ENCODE measurements at places on chromosomes 1 and 21. TPM values are rescaled to one million over a fixed set of nuclear protein-coding genes. Genes with fewer than 3 reads are reported as not detected.

DNA sequence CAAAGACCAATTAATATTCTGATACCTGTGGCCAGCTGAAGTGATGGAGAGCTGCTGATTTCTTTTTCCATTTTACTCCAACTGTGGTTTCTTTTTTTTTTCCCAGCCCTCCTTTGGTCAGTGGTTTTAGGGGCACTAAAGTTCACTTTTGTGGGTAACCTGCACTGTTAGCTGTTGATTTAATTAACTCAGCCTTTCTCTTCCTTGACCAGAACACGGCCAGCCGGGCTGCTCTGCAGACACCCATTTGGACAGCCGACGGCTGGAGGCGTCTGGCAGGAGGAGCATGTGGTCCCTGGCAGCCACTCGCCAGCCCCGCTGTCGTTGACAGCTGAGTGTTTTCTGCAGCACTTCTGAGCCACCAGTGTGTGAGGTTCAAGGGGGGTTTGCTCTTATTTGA is 136.2 kb upstream of the RUNX3 start:
- DNase-seq = no peak

- peak; percentile 17 for DNase-seq
Measured at GRCh38 chr1:206039046-206039973, 13.7 kb upstream of the RHEX start.

DNA sequence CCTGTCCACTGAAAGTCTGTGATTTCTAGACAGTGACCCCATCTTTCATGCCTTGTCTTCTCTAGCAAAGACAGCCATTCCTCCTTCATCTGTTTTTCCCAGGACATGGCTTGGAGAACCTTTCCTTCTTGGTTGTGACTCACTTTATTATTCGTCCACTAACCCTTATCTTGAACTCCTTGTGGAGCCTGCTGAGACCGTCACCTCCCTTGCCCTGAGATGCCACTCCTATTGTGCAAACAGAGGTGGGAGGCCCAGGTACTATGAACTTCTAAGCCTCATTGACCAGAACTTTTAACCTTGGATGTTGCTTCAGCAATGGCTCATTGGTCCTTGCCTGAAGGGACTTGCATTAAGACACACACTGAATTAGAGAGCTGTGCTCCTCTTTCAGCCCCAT is 117.5 kb downstream of the FOXD2 start:
- DNase-seq = no peak

DNA sequence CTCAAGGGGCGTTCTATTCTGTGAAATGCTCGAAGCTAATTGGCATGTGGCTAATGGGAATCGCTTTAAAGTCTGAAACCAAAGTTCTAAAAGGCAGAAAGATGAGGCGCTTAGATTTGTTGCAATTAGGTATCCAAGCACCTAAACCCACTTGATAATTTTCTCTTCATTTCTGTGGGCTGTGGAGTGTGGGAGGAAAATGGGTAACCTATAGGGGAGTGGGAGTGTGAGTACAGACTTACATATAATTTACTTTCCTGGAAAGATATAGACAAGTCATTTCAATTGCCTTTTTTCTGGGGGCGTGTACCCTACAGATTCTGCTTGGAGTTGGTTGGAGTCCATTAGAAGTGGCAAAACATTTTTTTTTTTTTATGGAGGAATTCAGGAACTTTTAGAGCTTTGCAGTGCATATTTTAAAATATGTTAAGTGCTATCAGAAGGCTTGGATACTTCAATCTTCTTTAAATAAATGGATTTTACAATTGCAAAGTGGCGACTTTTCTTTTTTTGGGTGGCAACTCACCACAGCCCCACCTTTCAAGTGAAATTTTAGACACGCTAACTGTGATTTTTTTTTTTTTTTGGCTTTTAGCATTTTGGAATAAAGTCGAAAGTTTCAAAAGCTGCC is 254.5 kb downstream of the CAMTA1 start:
- no peak for DNase-seq

GRCh38 chr1:55645270-55645669 is 430.1 kb upstream of the USP24 start:
- no peak for DNase-seq

DNA sequence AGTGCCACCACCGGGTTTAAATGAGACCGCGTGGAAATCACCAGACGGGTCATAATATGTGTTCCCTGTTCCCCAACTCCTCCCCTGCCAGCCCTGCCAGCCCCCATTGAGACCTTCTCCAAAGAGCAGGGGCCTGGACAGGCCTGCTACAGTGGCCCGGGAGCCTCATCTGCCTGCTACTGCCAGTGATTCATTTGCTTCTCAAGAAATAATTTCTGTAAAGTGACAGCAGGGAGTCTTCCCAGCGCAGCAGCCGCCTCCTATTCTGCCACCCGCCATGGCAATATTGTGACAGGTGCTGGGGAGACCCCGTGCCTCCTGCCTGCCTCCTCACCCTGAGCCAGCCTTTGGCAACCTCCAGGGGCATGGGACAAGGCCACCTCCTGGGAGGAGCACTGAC is 8.9 kb downstream of the IFFO2 start:
- no peak for DNase-seq

GRCh38 chr1:193634470-193634869 is 448.1 kb upstream of the B3GALT2 start:
- DNase-seq = no peak

DNA sequence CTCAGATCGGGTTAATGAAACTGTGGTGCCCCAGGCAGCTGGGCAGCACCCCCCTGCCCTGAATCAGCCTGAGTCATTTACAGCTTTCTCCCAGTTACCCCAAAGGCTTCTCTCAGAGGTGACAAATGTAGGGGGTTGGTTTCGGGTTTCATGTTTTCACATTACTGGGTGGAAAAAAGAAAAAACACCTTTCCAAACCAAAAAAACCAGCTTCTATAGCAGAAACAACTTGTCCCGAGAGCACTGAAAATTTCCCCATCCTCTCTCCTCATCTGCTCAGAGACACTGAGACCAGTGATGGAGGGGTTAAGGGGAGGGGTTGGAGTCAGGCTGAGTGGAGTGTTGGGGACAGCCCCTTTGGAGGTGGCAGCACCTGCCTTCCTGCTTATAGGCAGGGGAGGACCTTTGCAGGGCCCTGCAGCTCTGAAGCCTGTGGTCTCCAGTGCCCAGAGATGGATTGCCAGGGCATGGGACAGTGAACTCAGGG is 15.6 kb downstream of the UTP11 start:
- DNase-seq = peak; percentile 43

- DNase-seq = no peak
Measured at GRCh38 chr1:61397935-61398334, 315.6 kb downstream of the NFIA start.

DNA sequence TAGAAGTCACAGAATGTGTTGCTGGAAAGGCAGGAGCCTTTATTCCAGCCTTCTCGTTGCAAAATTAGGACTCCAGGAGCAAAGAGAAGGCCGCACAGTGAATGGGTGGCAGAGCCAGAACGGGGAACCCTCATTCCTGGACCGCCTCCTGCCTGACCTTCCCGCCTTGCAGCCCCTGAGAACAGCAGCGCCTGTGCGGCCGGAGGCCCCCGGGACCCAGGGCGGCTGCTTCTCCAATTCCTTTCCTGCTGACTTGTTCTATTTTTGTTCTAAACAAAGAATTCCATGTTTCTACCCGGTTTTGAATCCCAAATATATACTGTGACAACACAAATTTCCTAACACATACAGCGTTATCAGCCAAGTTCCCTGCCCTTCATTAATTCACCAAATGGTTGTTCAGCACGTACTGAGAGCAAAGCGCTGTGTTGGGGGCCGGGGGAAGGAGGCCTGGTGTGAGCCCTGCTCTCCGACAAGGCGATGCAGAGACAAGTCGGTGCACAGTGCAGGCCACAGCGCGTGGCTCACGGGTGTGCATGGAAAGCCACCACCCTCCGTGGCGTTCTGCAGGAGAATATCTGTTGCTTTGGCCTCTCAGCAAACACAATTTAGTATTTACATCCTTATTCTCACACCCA is 31.9 kb upstream of the COL6A2 start:
- no peak for DNase-seq

DNA sequence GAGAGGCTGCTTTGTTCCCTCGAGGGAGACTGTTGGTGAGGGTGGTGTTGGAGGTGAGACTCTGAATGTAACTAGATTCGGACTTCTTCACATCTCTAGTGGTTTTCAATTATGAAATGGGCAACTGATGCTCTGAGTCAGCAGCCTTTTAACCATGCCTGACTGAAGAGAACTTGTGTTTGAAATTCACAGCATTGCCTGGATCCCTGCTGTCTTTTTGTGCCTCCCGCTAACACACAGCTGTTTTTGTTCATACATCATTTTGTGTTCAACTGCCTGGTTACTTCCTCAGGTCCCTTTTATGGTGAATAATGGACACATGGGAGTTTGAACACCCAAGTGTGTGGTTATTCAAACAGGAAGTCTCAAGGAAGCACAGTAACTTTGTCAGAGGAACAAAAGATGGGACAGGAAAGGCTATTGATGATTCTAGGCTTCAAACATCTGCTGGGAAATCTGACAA is 16.8 kb downstream of the LAMC1 start:
- DNase-seq = no peak

DNA sequence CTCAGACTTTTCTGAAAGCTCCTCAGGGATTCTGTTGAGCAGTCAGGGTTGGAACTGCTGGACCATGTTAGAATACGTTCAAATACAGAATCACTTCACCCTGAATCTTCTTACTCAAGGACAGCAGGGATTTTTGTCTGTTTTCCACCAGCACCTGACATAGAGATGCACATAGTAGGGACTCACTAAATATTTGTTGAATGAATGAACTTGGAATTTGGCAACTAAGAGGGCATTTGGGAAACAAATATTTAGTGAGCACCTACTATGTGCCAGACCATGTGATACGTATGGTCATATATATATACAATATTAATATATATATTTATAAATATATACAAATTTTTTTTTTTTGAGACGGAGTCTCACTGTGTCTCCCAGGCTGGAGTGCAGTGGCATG is 4.6 kb upstream of the FBXO42 start:
- no peak for DNase-seq

DNA sequence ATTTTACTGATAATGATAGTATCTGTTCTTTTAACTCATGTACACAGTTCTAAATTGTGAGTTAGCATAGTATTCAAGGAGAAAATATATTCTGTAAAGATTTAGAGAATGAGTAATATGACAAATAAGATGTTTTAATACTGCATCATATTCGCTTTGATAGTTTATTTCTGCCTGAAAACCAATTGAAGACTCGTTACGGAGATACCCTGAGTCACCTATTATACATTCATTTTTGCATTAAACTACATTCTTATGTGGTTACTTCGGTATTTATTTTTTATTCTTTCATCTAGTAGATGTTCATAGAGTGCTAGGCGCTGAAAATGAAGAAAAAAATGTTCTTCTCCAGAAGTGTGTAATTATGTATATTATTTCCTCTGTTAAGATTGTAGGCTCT is 5.3 kb downstream of the UHMK1 start:
- DNase-seq = no peak

DNA sequence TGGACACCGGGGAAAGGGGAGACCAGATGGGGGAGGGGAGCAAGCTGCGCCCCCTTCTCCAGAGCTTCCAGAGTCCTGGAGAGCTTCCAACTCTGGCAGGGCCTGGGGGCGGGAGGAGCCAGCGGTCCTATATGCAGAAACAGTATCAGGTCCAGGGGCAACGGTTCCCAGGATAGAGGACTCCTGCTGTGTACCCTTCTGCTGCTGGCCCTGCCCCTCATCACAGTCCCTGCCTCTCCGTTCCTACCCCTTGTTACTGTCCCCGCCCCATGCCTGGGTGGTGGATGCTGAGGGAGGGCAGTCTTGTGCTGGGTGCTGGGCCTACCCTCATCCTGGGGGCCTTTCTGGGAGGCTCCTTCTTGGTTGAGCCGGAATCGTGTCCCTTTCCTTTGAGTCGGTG is 19.2 kb upstream of the PEX10 start:
- DNase-seq = no peak

GRCh38 chr1:220028346-220028895 is 17.9 kb downstream of the EPRS1 start:
- no peak for DNase-seq

- no peak for DNase-seq
Measured at GRCh38 chr1:210647406-210648333, 319.0 kb downstream of the HHAT start.

GRCh38 chr1:210294999-210295745 is 33.5 kb upstream of the HHAT start:
- peak; percentile 57 for DNase-seq

DNA sequence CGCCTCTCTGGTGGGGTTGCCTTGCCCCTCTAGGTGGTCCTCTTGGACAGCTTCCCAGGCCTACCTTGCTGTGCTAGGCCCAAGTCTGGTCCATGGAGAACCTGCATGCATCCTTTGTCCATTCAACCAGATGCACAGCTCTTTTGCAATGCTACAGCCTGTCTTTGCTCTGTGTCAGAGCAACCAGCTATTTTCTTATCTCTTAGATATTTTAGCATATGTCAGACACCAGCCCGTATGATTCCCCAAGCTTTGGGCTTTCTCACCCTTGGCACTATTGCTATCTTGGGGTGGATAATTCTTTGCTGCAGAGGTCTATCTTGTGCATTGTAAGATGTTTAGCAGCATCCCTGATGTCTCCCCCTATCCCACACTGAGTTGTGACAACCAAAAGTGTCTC is 32.3 kb downstream of the TNN start:
- no peak for DNase-seq

DNA sequence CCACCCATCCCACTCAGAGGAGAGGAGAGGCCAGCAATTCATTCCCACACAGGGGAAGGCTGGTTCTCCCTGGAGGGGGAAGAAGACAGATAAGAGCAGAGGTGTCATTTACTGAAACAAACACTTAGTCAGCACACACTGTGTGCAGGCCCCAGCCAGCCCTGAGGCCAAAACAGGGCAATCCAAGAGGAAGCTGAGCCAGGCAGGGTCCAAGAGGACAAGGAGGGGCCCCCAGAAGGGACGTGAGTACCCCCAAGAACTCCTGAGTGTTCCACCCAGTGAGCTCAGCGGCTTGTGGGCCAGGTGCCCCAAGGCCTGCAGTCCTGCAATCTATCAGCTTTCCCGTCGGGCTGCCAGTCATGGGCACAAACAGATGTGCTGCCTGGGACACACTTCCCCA is 15.8 kb downstream of the ADGRB2 start:
- DNase-seq = no peak

DNA sequence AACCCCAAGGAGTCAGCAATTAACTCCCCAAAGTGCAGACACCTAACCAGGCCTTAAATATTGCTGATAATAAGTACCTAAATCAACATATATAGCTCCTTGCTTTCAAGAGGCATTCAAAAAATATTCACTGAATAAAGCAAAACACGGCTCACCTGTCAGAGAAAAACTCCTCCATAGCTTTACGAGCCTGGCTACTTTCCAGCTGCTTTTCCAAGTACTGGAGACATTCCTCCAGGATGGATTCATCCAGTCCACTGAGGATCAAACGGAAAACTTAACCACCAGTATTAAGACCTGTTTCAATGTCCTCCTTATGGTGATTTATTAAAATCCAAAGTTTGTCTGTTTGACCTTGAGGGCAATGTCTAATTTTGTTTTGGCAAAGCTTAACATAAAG is 44.6 kb downstream of the UBR4 start:
- DNase-seq = no peak

GUCA2A gene
- not detected for total RNA-seq

IFNLR1 gene
- 4.2 TPM for total RNA-seq

SPRR1A gene
- total RNA-seq = not detected

ABCG1 gene
- total RNA-seq = 7.3 TPM

HLX gene
- total RNA-seq = 0.07 TPM

CLCA1 gene
- total RNA-seq = not detected

LCE6A gene
- total RNA-seq = not detected

FAM78B gene
- total RNA-seq = 5.8 TPM

NKAIN1 gene
- 38.4 TPM for total RNA-seq

CFHR4 gene
- total RNA-seq = not detected

Data from GM23338 (cell line).